ENCODE measurements at places on chromosomes 3 and 15.

- peak; percentile 16 for DNase-seq
Observed at GRCh38 chr3:4835616-4836043, 143.6 kb upstream of the BHLHE40 start.

GRCh38 chr3:18122264-18122663 lies 302.9 kb downstream of the SATB1 start:
- no peak for DNase-seq

- no peak for DNase-seq
Observed at GRCh38 chr3:34388830-34389229, 590.4 kb downstream of the PDCD6IP start.

- peak; percentile 25 for DNase-seq
Observed at GRCh38 chr15:56040081-56041035, 46.9 kb upstream of the NEDD4 start.

- DNase-seq = peak; percentile 91
Observed at GRCh38 chr3:50237754-50238548, 1.9 kb downstream of the GNAI2 start.

GRCh38 chr3:7947930-7948329 lies 553.7 kb upstream of the LMCD1 start:
- no peak for DNase-seq

DNA sequence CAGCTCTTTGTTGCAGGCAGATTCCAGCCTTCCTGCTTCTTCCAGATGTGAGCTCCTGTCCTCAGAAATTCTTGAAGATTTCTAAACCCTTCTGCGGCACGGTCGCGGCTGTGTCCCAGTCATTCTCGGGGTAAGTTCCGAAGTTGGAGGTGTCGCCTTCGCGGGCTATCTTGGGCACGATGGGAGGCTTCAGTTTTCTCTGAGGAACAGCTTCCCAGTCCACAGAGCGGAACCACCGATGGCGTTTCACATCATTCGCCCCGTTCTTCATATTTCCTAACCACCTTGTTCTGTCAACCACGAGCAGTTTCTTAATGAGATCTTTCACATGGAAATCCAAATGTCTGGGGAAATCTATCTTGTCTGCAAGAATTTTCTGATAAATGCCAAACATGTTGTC lies 24.7 kb upstream of the CERS3 start:
- DNase-seq = no peak

GRCh38 chr3:157844800-157845565 lies 261.2 kb downstream of the SHOX2 start:
- no peak for DNase-seq

- DNase-seq = no peak
Observed at GRCh38 chr3:101903451-101903871, 54.1 kb downstream of the NFKBIZ start.

DNA sequence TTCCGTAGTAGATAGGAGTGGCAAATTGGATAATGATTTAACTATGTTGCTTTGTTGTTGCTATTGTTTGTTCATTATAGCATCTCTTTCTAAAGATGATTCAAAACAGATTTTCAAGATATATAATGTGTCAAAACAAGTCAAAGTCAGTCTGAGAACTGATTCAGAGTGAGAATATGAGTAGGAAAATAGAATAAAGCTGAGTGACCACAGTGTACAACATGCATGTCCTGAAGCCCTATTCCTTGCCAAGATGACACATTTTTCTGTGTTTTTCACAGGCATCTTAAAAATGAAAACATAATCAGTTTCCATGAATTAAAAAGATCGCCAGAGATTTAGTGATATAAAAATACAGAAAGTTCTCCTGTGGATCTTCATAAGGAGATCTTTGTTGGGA lies 57.0 kb upstream of the THRB start:
- DNase-seq = no peak

GRCh38 chr3:123909785-123910184 lies 25.7 kb upstream of the MYLK start:
- DNase-seq = no peak

GRCh38 chr3:119898478-119899191 lies 116.7 kb downstream of the NR1I2 start:
- no peak for DNase-seq

DNA sequence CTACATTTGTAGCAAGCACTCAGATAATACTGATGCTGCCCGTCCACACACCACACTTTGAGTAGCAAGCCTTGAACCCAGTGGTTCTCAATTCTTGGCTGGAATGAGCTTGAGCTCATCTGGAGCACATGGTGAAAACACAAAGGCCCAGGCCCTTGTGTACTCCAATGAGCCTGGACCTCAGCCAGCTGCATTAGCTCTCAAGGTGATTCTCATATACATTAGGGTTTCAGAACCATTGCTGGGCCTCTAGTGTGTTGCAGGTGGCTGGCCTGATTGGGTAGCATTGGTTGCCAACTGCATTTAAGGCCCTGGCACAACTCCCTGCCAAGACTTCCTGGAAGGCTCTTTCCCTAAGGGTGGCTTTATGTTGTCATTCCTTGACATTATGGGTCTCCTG lies 23.4 kb upstream of the ZFAND6 start:
- DNase-seq = no peak

DNA sequence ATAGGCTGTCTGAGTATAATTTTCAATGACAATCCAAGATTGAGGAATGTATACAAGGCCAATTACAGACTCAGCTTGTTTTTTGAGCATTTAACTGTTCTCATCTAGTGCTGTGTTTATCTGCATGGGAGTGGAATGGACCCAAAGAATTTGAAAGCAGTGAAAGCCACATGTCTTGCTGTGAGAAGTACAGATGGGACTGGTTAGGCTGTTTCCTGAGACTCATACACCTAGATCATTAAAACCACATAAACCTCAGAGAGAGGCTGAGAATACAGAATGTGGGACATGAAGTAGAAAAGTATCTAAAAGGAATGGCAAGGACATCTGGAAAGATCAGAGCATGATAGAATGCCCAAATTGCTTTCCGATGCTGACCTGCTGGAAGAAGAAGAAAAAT lies 224.6 kb downstream of the NLGN1 start:
- no peak for DNase-seq

DNA sequence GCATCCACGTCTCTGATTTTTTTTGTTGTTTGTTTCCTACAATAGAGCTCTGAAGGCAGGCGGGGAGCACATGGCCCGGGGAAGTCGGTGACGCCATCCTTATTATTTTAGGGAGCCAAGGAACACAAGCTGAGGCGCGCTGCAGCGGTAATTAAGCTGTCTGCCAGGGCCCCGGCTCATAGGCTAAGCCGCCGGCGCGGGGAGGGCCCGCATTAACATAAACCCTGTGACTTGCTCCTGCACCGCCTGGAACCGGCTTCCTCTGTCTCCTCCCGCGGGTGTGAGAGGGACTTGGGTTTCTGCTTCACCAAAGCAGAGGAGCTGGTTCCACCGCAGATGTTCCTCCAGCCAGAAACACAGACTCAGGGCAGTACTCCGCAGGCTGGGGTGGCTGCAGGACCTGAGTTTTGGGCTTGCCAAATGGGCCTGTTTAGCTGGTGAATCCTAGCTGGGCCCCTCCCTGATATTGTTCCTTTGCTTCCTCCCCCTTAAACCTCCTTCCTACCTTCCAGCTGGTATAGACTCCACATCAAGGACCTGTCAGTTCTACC lies 25.3 kb downstream of the ANP32A start:
- DNase-seq = peak; percentile 37

- peak; percentile 82 for DNase-seq
Observed at GRCh38 chr15:39580117-39580484, 778 bp upstream of the THBS1 start.

- no peak for DNase-seq
Observed at GRCh38 chr3:167675848-167676247, 22.1 kb upstream of the WDR49 start.

- no peak for DNase-seq
Observed at GRCh38 chr3:177516158-177517011, 319.1 kb upstream of the TBL1XR1 start.

DNA sequence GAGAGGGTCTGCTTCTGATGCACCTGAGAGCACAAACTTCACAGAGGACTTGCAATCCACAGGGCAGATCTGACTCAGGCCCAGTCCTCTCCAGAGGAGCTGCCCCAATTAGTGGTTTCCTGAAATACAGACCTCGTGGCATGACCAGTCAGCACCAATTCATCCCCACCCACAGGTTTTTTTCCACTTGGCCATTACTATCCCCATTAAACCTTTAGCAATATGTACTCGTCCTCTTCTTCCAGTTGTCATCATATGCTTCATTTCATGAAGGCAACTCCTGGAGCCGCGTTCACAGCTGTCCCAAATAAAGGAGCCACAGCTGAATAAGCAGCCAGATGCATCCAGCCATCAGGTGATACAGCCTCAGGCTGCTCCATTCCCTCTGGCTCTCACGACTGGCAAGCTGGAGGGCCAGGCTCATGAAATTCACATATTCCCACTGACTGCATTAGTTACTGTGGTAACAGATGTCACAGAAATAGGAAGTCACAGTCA lies 163.1 kb downstream of the FMN1 start:
- no peak for DNase-seq

DNA sequence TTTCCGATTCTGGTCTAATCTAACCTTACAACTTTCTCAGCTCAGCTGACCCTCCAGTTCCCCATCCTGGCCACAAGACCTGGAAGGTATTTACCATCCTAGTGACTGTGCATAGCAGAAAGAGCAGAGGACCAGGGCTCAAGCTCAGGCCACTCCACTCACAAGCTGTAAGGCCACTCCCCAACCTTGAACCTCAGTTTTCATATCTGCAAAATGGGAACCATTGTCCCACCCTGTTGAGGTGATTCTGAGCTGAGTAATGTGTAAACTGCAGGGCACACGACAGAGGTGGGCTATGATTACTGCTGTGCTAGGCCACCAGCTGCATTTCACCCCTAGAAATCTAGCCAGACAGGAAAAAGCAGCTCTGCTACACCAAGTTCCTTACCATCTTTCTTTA lies 21.7 kb downstream of the TMEM40 start:
- no peak for DNase-seq

- DNase-seq = no peak
Observed at GRCh38 chr3:149448331-149448831, 26.1 kb upstream of the TM4SF4 start.

- DNase-seq = no peak
Observed at GRCh38 chr3:104939196-104939595, 427.5 kb upstream of the ALCAM start.

DNA sequence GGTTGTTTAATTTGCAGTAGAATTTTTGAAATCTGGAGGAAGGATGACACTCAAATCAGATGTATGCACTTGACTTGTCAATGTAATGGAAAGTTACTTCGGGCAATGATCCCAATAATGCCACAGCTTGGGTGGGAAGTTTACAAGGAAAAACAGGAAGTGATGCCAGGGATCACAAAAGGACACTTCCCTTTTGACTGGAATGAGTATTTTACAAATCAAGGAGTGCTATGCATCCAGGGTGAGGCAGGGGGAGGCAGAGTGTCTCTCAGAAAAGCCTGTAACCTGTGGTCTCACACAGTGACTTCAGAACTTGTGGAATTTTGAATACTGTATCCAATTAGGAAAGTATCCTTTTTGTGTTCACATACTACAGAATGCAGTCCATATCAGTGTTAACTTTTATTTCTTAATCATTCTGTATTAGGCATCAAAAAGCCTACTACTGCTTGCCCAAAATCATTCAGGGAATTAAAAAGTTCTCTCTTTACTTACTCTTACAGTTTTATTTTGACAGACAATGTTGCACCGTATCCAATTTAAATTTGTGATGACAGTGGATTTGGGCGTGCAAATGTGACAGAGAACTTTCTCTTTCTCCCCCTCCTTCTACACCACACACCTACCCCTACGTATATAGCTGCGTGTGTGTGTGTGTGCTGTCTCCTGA lies 445.1 kb downstream of the MECOM start:
- no peak for DNase-seq

DNA sequence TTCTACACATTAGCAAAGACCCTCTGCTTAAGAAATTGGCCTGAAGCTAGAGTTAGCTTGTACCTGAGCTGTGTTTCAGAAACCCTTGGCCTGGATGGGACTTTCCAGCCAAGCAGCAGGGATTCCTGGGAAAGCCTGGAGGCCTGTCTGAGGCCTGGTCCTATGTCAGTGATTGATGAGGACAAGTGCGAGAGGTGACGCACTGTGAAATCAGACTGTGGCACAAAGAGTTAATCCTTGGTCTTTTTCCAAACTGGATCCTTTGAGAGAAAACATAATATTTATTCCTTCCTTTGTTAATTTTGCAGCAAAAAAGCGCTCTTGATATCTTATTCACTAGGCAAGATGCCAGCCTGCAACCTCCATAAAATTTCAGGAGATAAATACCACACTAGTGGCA lies 225.0 kb upstream of the ATP11B start:
- DNase-seq = no peak

DNA sequence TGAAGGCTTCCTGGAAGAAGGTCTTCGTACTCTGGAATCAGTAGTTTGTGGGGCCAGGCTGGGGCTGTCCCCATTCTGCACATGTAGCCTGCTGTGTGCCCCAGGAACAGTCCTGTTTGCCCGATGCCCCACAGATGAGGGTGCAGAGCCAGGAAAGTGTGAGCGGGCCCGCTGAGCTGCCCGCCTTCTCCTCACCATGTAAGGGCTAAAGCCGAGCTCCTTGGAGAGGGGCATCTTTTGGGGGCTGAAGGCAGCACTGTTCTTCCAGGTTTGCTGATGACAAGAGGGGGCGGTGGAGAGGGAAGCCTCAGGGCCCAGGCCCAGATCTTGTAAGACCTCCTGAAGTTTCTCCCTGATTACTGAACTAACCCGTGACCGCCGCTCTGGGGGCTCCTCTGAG lies 73.2 kb upstream of the GSK3B start:
- DNase-seq = no peak

GRCh38 chr3:194814878-194815357 lies 129.2 kb downstream of the FAM43A start:
- no peak for DNase-seq

DNA sequence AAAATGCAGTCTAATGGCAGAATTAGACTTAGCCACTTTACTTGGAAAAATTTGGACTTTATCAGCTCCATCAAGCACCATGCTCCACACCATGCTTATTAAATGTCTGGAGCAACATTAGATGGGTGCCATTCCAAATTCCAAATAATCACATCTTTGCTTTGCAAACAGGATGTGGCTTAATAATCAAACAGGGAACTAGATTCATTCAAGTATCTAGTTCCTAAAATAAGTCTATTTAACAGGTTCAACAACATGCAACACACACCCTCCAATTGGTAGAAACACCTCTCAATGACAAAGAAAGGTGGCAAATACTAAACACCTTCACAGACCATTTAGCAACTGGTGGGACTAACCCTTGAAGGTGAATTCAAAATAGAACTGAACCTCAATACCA lies 3.5 kb downstream of the HEXA start:
- DNase-seq = no peak

DNA sequence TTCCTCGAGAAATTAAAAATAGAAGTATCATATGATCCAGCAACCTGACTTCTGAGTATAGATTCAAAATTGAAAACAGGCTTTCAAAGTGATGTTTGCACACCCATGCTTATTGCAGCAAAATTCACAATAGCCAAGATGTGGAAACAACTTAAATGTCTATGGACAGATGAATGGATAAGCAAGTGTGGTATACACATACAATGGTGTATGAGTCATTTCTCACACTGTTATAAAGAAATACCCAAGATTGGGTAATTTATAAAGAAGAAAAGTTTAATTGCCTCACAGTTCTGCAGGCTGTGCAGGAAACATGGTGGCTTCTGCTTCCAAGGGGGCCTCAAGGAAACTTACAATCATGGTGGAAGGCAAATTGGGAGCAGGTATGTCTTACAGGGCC lies 100.8 kb downstream of the KLF13 start:
- DNase-seq = no peak
